Stimulated activated CD8-positive, alpha-beta memory T cell treated with anti-CD3 and anti-CD28 coated beads, Interleukin-4, amount 100 ng/mL, for 1 hour (primary cell): ENCODE measurements at places on chromosomes 6 and 20.

DNA sequence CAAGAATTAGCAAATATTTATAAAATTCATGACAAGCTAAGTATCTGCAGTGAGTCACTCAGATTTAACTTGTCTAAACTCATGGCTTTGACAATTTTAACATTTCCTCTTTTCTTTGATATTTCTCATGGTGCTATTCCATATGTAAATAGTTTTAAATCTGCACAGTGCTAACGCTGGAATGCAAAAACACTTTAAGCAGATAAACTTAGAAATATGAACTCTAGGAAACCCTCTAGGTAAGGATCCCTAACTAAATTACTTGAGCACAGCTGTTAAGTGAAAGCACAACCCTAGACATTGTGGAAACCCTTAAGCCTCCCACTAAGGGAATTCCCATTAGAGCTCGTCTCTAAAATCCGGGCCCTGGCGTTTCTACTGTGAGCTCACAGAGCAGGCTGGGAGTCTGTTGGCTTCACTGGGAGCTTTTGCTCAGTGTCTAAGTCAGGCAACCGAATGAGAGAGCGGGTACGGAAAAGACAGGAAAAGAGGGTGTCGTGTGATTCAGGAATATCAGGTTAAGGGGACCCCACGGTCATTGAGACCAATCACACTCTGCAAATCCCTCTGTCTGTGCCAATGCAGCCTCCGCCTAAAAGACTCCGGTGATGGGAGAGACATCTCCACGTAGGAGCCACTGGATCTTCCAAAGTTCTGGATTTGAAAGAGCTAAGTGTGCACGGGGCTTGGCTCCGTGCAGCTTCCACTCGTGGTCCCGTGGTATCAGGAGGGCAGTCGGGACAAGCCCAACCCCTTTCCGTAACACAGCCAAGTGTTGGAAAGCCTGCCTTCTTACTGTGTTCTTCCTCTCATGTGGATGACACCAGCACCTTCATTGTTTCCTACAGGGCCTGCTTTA is 112.3 kb upstream of the RPS6KA2 start:
- no peak for DNase-seq

DNA sequence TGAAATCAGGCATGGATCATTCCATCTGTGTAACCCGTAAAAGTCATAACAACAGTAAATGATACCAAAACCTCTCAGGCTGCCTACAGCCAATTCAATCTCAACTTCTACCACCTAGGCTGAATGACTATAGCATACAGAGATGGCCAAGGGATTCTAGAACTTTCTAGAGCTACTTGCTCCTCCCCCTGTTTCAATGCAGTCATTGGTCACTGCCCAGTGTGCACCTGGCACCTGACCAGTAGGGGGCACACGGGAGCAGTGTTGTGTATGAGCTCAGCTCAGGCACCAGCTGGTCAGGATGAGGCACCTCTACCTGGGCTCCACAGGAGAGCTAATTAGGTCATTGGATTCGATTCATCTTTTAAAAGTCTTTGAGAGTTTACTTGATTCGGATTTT is 86.2 kb downstream of the PLEKHG1 start:
- DNase-seq = no peak

DNA sequence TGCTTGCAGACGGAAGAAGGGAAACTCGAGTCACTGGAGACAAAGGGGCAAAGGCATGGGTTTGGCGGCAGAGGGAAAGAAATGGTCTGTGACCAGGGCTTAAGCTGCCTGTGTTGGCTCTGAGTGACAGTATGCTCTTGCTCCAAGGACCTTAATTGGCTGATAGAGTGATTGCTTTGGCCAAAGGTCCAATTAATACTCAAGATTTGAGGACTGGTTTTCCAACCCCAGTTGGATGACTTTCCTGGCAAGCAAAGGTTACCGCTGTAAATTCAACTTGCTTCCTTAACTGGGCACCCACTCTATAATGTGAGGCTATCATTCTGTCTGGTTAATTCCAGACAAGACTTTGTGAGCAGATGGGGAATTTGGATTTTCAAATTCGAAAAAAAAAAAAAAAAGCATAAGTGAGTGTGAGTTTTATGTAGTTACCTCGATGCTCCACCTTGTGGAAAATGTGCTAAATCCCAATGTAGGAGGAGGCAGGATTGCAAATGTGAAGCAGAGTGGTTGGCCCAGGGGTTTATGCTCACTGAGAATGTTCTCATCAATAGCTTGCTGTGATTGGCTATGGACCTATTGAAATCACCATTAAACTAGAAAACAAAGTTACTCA is 150.7 kb upstream of the GMDS start:
- no peak for DNase-seq

DNA sequence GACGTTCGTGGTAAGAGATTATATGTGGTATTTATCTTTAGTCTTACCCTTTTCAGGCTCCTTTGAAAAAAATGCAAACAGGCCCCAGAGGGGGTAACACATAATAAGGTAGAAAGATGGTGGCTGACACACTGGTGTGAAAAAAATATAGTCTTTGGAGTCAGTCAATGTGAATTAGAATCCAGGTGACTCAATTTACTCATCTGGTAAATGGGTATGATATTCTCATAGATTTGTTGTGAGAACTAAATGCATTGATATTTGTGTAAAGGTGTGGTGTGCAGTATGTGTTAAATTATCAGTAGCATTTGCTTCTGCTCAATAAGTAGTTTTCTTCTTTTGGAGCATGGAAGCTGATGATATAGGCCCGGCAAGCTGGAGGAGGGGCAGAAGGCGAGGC is 25.7 kb downstream of the CD83 start:
- no peak for DNase-seq

DNA sequence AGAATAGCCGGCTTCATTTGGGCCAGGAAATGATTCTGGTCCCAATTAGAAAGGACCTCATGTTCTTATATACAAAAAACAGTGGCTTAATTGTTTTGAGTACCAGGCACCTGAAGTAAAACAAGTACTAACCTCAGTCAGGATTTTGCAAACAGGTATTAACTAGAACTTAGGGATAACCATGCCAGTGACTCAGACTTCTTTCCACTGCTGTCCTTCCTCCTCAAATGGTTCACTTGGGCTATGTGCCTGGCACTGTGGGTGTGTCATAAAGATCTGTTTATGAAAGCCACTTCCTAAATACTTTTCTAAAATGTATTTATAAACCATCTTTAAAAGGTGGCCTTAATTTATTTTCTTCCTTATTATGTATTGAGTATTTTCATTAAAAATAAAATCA is 10.7 kb downstream of the CLDN20 start:
- DNase-seq = no peak

- no peak for DNase-seq
These were observed 4.5 kb upstream of the NKAIN4 start for GRCh38 chr20:63258781-63259180.

GRCh38 chr6:6646859-6647258 is 58.3 kb downstream of the LY86 start:
- no peak for DNase-seq

- DNase-seq = no peak
These were observed 12.8 kb upstream of the MDFI start for GRCh38 chr6:41625442-41625841.

DNA sequence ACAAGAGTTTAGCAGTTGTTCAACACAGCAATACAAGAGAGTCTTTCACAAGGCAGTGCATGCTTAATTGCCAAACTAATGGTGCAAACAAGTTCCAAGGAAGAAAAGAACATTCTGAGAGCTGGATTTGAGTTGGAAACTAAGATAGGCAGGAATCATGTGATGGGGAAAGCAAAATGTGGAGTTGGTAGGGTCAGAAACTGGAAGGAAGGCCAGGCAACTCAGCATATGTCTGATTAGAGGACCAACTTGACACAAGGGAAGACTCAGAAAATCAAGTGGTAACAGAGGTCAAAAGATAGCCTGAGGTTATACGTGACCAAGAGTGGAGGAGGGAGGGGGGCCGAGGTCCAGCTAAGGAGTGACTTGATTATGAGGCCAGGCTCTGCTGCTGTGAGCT is 117.3 kb downstream of the SMLR1 start:
- no peak for DNase-seq

- no peak for DNase-seq
These were observed 216.1 kb upstream of the MYLIP start for GRCh38 chr6:15912505-15913400.

GRCh38 chr20:40291493-40292135 is 397.4 kb downstream of the MAFB start:
- no peak for DNase-seq

DNA sequence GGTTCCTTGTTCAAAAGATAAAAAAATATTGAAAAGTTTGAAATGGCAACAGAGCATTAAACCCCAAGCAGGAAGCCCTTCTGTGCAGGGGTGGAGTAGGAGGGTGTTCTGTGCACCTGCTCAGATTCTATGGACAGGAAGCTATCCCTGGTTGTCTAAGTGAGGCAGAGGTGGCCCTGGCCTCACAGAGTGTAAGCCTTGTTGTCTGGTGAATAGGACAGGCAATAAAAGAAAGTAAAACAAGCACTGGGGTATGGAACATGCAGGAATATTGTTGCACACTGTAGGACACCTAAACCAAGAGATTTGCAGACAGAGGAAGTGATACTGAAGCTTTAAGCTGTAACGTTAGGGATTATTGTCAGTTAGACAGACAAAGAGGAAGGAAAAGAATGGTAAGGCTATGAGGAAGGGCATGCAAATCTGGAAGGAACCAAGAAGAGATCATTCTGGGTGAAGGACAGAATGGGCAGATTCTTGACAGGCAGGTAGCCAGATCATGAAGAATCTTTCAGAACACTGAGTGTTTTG is 66.8 kb downstream of the TBC1D7 start:
- DNase-seq = no peak

DNA sequence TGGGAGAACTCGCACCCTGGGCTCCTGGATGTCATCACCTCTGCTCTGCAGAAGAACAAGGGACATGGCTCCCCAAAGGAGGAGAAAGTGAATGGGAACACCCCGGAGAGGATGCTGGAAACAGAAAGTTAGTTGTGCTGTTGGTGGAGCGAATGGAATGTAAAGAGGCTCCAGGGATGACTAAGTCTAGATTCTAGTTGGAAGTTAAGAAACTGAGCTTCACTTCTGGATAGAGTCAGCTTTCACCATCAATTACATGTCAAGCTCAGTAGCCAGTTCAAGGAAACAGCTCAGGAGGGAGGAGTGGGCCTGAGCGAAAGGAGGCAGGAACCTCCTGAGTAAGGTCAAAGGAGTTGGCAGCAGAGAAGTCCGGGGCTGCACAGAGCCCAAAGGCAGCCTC is 132.1 kb upstream of the ARID1B start:
- DNase-seq = no peak

DNA sequence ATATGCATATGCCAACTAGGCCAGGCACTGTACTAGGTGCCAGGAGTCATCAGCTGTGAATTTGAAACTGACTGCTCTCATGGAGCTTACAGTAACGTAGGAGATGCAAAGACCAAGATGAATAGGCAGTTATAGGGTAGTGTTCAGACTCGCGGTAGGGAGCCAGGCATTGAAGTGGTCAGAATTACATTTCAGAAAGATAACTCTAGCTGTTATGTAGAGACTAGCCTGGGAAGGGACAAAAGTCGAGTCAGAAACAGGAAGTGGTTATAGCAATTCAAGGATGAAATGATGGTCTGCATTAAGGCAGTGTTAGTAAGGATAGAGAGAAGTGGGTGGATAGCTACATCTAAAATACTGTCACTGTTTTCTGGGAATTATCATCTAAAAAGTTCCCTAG is 56.6 kb downstream of the PCMT1 start:
- DNase-seq = no peak

GRCh38 chr6:37787216-37787615 is 32.3 kb upstream of the ZFAND3 start:
- no peak for DNase-seq

DNA sequence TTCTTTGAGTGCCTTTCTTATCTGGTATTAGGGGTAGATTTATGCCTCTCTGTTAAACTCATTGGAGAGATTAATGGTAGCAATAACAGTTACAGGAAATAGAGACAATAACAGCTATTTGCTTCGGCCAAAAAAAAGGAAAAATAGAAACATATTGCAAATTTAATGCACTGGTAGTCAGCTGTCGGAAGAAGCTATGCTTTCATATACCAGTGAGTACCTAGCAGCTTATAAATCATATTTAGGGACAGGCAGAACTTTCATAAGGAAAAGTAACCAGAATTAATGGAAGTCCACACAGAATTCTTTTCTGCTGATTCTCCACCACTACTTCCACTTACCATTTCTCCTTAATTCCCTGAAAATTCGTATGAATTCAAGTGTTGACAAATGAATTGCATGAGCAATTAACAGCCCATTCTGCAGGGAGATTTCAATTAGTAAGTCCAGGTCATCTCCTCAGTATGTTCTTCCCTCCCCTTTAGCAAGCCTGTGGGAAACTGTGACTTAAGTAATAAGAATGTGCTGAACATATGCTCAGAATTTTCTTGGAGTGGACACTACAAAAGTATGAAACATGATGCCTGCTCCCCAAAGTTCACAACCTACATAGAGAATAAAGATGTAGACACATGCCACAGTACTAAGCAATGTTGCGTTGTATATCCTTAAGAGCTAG is 196.7 kb upstream of the KCNQ5 start:
- DNase-seq = no peak

GRCh38 chr6:108746366-108746765 is 101.9 kb upstream of the ARMC2 start:
- no peak for DNase-seq

DNA sequence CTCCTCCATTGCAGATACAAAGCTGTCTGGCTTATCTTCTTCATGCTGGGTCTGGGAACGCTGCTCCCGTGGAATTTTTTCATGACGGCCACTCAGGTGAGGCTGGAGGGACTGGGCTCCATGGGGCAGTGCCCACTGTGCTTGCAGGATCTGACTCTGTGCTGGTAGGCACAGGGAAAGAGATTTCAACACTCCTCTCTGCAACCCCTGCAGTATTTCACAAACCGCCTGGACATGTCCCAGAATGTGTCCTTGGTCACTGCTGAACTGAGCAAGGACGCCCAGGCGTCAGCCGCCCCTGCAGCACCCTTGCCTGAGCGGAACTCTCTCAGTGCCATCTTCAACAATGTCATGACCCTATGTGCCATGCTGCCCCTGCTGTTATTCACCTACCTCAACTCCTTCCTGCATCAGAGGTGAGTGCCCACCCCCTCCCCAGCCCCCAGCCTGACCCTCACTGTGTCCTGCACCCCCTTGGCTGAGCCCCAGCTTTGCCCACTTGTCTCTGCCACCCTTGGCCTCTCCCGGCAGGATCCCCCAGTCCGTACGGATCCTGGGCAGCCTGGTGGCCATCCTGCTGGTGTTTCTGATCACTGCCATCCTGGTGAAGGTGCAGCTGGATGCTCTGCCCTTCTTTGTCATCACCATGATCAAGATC is 6.1 kb downstream of the SLC29A1 start:
- no peak for DNase-seq

DNA sequence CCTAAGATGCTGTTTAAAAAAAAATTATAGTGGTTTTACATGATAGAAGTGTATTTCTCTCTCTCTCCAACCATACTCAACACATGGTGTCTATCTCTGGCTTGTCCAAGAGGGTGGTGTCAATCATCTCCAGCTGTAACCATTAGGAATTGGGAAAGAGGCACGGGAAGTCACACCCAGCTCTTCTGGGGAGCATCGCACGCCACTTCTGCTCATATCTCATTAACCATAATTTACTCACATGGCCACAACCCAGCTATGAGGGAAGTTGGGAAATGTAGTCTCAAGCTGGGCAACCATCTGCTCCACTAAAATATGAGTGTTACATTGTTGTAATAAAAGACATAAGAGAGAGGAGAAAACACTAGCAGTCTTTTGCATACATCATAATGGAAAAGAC is 30.4 kb upstream of the TSHZ2 start:
- DNase-seq = no peak
